ENCODE measurements at places on chromosomes 2 and 18.
A peak's percentile ranks its signal among the peaks of the same experiment; 100 is the strongest.

GRCh38 chr18:48973731-48974130 lies 23.0 kb upstream of the SMAD7 start:
- DNase-seq, result no peak

- no peak for DNase-seq
Observed at GRCh38 chr2:101802329-101802728, 104.8 kb downstream of the MAP4K4 start.

DNA sequence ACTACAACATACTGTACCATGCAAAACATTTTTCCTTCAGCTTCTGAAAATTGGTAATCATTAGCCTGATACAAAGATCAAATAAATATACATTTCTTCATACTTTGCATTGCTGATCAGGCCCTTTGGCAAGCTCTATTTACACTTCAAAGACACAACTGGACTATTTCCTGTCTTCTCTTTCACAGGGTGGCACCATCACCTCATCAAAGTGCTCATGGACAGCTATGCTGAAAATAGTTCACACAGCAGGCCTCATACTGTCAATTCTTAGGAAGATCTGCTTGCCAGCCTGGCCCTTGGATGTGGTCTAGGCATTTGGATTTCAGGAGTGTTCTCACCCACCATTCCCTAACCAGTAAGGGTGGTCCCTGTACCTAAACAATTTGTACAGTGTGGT lies 33.9 kb downstream of the FBXO15 start:
- DNase-seq, result no peak

DNA sequence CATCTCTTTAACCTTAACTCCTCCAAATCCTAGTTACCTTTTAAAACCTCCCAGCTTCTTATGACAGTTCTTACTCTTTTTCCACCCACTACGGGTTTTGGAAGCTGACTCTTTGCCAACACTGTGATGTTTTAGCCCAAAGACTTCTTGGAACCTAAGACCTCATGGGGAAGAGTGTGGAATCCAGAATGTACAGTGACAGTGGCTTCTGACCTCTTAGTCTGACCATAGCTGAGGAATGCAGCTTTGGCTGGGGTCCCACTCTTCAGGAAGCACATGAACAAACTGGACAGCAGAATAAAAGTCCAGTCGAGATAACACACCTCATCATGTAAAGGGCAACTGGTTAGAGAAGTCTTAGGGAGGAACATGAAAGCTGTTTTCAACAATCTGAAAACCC lies 161.1 kb upstream of the PKDCC start:
- DNase-seq, result no peak

DNA sequence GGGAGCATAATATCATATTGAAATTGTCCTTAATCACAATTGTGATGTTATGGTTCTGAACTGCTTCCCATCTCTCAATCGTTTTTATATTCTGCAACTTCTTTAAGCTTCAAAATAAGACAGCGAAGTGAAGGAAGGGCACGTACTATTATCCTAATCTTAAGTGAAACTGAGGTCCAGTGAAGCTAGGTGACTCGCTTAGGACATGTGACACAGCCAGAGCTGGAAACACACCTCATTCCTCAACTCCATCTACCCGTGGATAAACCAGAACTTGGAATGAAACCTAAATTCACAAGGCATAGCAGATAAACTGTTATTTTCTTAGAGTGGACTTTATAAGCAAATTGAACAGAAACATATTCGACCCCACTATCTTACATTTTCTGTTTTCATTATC lies 191.2 kb upstream of the PXDN start:
- no peak for DNase-seq

DNA sequence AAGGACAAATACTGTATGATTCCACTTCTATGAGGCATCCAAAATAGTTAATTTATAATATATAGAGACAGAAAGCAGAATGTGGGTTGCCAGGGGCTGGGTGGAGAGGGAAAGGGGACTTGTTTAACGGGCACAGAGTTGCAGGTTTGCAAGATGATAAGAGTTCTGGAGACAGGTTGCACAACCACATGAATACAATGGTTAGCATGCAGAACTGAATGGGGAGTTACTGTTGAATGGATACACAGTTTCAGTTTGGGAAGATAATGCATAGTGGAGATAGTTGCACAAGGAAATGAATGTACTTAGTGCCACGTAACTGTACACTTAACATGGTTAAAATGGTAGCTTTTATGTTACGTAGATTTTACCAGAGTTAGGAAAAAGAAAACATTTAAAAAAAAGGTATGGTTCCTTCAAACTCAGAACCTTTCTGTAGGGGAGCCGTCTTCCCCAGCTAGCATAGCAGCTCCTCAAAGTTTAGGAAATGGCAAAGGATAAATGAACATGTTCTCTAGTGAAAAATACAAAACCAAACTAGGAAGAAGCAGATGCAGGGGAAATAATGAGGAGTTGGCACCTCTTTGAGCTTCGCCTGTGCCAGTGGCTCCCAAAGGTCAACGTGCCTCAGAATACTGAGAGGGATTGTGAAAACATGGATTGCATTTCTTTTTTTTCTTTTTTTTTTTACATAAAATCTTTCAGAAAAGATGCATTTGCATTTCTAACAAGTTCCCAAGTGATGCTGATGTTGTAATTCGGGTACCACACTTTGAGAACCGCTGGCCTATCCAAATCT lies 95.2 kb downstream of the ZCCHC2 start:
- DNase-seq, result no peak

GRCh38 chr18:37403100-37403781 lies 162.4 kb downstream of the CELF4 start:
- DNase-seq, result peak; percentile 58

GRCh38 chr18:74277296-74277695 lies 14.5 kb downstream of the CYB5A start:
- DNase-seq, result no peak

- DNase-seq, result no peak
Observed at GRCh38 chr2:235002198-235003095, 50.6 kb downstream of the SH3BP4 start.

GRCh38 chr18:13217466-13217961 lies 1.0 kb upstream of the LDLRAD4 start:
- peak; percentile 82 for DNase-seq

- DNase-seq, result no peak
Observed at GRCh38 chr2:205706769-205707381, 24.6 kb downstream of the NRP2 start.

DNA sequence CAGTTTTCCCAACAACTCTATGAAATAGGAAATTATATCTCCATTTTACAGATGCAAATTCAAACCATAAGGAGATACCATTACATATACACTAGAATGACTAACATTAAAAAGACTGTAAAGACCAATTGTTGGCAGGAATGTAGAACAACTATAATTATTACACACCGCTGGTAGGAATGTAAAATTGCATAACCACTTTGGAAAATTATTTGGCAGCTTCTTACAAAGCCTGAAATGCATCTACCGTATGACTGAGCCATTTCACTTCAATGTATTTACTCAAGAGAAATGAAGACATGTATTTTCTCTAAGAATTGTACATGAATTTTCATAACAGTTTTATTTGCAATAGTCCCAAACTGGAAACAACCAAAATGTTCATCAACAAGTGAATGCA lies 189.1 kb upstream of the BCL2L11 start:
- DNase-seq, result no peak

DNA sequence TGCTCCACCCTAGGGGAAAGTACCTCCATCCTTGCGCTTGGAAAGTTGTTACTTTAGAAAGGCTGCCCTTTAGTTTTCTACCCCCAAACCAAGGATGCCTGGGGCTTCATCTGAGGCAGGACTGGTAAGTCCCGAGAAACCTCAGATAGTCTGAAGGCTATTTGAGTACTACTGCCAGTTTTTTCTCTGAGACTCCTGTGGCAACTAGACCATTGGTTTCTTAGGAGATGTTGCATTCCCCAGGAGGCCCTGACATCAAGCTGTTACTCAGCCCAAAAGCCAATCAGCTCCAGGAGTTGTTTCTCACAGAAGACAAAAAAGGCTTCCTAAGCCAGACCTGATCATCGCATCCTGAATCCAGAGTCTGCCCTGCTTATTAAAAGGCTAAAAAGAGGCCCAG lies 67.2 kb downstream of the COLEC12 start:
- no peak for DNase-seq

DNA sequence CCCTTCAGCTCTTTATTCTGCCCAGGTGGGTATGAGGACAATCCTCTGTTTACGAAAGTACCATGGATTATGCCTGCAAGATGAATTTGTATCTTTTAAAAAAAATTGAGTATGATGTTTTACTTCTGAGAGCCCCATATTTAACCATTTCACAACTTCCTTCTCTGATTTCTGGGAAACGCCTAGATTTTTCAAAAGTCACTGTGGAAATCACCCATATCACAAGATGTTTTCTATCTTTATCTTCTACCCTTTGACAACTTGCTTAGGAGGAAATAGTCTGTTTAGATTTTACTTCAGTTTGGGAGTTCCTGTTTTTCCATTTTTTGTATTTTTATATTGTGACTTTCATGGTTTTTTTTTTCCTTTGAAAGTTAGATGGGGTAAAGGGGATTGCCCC lies 53.0 kb downstream of the ICOS start:
- no peak for DNase-seq

DNA sequence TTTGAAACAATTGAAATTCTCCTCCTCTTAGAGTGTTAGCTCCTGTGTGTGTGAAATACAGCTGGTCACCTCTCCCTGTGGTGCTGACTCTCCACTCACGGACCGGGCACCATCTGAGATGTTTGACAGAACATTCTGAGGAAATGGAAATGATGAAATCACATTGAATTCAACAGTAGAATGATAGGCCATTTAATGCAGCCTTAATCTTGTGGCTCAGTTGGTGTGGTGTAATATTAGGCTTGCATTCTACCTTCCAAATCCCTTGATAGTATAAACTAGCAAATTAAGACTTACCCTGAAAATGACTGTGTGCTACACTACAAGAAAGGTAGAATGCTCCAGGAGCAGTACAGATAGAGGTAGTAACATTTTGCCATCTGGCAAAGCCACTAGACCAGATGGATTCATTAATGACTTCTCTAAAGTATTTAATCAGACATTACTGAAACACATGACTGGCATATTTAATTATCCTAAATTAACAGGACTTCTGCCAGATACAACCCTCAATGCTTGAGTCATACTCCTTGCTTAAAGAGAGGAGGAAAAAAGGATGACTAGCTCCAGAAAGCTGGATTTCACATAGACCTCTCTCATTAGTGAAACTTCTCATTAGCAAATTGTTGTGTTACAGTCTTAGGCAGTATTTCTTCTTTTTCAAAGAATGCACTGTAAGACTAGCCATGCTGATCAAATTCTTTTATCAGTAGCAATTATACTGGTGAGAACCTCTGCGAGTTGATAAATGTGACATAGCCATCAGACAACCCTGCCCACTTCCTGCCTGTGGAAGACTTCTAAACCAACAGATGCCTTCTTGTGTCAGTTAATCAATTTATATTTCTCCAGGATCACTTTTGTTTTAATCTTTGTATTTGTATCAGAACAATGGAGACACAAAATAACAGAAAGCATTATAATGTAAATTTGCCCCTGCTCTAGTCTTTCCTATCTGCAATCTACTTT lies 80.6 kb downstream of the EML6 start:
- peak; percentile 40 for DNase-seq

- no peak for DNase-seq
Observed at GRCh38 chr2:4502230-4502843, 799.0 kb downstream of the DCDC2C start.

- no peak for DNase-seq
Observed at GRCh38 chr2:46857871-46858701, 57.5 kb downstream of the MCFD2 start.

DNA sequence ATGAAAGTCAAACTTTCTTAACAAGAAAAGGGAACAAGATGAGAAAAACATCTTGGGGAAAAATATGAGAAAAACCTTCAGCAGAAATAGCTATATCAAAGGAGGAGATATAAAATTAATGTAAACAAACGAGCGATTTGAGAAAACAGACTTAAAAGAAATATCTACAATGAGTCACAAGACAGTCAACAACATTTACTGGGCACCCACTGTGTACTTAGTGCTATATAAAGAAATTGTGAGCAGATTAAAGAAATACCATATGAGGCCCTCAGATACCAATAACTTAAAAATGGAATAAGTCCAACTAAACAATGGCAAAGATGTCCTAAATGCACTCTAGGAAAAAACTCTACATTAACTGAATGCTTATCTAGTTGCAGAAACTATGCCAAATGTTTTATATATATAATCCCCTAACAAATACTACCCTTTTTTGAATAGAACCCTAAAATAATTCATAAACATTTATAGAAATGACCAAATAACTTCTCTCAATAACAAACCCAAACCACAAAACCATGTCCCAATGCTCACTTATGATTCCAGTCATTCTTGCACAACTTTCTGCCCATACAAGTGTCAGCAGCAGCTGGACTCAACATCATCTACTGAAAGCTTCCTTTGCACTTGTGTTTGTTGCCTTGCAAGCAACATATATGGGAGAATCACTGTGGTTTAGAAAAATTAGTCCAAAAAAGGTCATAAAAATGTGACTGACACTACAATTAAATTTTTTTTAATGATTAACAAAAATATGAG lies 83.5 kb downstream of the COBLL1 start:
- no peak for DNase-seq

DNA sequence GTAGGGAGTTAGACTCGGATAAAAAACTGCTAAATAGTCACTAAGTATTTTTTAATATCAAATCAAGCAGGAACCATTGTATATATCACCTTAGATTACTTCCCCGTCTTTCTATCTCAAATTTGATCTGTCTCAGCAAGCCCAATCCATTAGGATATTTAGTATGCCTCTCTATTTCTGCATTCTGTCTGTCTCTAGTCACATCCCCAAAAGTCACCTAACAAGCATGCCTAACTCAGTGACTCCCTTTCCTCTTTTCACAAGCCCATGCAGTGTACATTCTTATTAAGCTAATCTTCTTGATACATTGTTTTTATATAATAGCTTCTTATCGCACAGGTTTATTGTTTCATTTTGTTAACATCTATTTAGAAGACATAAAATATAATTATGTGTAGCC lies 57.8 kb downstream of the PDE1A start:
- no peak for DNase-seq

DNA sequence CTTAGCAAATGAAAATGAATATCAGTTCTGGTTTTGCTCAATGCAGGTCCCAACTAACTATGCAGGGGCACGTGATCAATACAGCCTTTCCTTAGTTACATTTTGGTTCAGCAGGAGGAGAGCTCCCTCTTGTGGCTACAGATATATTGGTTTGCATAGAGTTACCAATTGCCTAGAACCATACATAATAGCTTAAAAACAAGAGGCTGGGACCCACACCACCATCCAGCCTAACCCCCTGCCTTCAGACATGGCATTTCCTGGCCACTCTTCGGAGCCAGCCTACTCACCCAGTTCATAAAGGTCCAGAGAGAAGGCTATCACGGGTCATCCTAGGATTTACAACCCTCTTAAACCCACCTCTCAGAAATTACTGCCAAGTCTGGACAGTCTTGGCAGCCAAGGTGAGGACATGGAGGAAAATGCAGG lies 10.5 kb downstream of the CCDC93 start:
- DNase-seq, result peak; percentile 84

- DNase-seq, result no peak
Observed at GRCh38 chr2:45782436-45782835, 131.0 kb downstream of the PRKCE start.
